Bronchial epithelial cell (primary cell): ENCODE measurements at places on chromosomes 16 and 17. TPM values are rescaled to one million over a fixed set of nuclear protein-coding genes. Genes with fewer than 3 reads are reported as not detected.

GRCh38 chr16:73775841-73776388 is 520.7 kb upstream of the PSMD7 start:
- no peak for DNase-seq

DNA sequence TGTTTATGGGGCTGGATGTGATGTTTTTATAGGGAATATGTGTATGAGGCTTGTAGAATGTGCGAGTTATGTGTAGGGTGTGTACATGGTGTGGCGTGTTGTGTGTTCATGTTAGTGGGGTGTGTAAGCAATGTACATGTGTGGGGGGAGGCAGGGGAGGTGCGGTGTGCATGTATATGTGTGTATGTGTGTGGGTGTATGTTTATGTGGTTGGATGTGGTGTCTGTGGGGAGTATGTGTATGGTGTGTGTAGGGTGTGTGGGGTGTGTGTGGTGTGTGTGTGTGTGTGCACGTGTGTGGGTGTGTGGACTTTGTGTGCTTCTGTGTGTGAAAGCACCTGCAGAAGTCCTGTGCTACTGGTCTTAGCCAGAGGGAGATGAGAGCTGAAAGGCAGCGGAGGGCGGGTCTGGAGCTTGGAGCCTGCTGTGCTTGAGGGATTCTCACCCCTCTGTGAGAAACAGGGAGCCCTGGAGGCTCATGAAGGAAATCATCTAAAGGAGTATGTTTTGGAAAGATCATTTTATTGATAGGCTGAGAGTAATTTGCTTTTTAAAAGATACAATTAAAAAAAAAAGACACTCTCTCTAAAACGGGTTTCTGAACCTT is 222.7 kb downstream of the HS3ST4 start:
- DNase-seq, result no peak

- no peak for DNase-seq
Measured at GRCh38 chr17:1107777-1108477, 71.9 kb downstream of the ABR start.

DNA sequence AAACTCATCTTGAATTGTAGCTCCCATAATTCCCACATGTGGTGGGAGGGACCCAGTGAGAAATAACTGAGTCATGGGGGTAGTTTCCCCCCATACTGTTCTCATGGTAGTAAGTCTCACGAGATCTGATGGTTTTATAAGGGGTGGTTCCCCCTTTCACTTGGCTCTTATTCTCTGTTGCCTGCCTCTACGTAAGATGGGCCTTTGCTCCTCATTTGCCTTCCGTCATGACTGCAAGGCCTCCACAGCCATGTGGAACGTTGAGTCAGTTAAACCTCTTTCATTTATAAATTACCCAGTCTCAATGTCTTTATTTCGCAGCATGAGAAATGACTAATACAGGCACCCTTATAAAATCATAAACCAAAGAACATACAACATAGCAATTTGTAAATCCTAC is 79.0 kb downstream of the XYLT1 start:
- DNase-seq, result no peak

DNA sequence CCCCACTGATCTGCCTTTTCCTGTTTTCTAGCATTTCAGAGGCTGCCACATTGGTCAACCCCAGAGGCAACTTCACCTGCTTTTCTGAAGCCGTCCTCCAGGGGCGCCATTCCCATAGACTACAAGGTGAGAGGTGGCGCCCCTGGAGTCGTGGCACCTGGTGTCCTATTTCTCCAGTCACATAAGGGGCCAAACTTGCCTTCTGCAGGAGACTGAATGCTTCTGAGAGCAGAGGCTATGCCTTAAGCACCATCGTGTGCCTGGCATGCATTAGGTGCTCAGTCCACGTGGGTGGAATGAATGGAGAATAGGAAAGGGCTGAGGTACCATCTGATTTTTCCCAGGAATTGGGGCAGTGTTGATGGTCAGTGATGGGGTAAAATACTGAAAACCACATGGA is 164.8 kb downstream of the HAPSTR1 start:
- DNase-seq, result no peak

DNA sequence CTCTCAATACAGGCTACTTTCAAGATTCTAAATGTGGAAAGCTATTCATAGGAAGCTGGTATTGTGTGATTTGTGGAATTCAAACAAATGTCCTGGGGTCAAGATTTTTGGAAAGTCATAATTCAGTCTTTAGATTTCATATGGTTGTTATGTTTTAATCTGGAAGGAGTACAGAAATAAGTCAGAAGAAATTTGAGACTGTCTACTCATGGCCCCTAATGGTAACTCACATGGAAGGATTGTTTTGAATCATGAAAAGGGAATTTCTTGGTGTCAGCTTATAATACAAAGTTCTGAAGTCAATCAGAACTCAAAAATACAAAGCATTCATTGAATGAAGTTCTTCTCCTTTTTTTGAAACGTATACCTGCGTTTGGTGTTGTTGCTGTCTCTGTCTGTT is 3.1 kb downstream of the KCNJ2 start:
- no peak for DNase-seq

- DNase-seq, result no peak
Measured at GRCh38 chr16:86827521-86827920, 249.2 kb downstream of the FOXL1 start.

GRCh38 chr16:27712251-27712711 is 162.3 kb downstream of the KATNIP start:
- DNase-seq, result no peak

- DNase-seq, result no peak
Measured at GRCh38 chr16:47043200-47043599, 69.7 kb upstream of the DNAJA2 start.

GRCh38 chr17:27996202-27997043 is 46.1 kb upstream of the NLK start:
- no peak for DNase-seq

GRCh38 chr17:43818966-43819365 is 14.0 kb downstream of the MPP3 start:
- DNase-seq, result no peak

- peak; percentile 5 for DNase-seq
Measured at GRCh38 chr17:79461041-79461440, 149.8 kb downstream of the RBFOX3 start.

- DNase-seq, result no peak
Measured at GRCh38 chr17:9776911-9777310, 14.5 kb downstream of the DHRS7C start.

DNA sequence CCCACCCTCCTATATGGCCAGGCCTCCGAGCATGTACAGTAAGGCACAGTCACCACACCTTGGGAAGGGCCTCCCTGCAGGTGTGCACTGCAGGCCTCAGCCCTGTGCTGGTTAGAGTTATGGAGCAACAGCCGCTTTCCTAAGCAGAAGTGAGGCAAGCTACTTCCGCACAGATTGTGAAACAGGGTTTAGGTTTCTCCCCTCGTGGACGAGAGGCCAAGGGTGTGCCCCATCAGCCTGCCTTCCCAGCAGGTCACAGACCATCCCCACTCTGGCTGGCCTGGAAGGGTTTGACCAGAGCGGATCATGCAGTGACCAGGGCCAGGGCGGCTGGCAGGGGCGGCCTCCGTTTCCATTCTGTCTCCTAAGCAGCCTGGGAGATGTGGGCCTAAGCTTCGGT is 4.7 kb downstream of the MSRB1 start:
- no peak for DNase-seq

GRCh38 chr16:68786685-68787418 is 49.8 kb downstream of the CDH1 start:
- peak; percentile 93 for DNase-seq

- no peak for DNase-seq
Measured at GRCh38 chr17:44747566-44747965, 11.2 kb upstream of the ADAM11 start.

- DNase-seq, result peak; percentile 50
Measured at GRCh38 chr16:27920391-27920891, 143.1 kb downstream of the GSG1L start.

GRCh38 chr16:79605999-79606398 is 5.5 kb upstream of the MAF start:
- peak; percentile 84 for DNase-seq

GRCh38 chr17:74545843-74546230 is at the start of gene CD300C:
Gene CD300C, minus strand, starts transcription at chr17:74546115. Its CDS starts 333 bp downstream, at chr17:74545782.
- DNase-seq, result no peak

DNA sequence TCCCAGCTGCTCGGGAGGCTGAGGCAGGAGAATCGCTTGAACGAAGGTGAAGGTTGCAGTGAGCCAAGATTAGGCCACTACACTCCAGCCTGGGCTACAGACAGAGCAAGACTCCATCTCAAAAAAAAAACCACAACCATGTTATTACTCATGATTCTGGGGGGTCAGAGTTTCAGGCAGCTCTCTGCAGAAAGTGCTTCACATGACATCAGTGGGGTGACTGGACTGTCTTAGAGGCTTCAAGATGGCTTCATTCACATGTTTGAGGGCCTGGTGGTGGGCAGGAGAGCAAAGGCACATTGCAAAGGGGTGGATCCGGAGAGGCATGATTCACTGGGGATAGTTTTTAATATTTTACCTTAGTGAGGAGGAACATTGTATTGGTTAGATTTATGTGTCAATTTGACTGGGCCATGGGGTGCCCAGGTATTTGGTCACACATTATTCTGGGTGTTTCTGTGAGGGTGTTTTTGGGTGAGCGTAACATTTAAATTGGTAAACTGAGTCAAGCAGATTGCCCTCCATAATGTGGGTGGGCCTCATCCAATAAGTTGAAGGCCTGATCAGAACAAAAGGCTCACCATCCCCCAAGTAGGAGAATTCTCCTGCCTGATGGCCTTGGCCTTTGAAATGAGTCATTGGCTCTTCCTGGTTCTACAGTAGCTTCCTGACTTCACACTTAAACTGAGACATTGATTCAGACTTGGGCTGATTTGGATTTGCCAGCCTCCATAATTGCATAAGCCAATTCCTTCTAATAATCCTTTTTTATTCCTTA is 109.8 kb downstream of the GOSR1 start:
- peak; percentile 66 for DNase-seq

GRCh38 chr16:51165043-51165442 is 14.0 kb upstream of the SALL1 start:
- DNase-seq, result no peak

GRCh38 chr17:64741038-64741641 is 79.0 kb upstream of the SMURF2 start:
- DNase-seq, result no peak

GRCh38 chr17:59046192-59046591 is 60.5 kb downstream of the TRIM37 start:
- no peak for DNase-seq

DNA sequence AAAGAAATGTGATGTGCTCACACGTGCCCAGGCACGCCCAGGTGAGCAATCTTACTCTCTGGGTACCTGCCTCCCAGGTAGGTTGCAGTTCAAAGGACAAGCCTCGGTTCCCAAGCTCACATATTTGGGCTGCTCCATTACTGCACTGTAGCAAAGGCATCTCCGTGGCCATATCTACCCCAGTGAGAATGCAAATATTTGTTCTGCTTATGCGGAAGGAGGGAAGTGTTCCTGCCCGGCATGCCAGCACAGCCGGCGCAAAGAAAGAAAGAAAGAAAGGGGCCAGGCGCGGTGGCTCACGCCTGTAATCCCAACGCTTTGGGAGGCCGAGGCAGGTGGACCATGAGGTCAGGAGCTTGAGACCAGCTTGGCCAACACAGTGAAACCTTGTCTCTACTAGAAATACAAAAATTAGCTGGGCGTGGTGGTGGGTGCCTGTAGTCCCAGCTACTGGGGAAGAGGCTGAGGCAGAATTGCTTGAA is 30.7 kb downstream of the SLC43A2 start:
- DNase-seq, result peak; percentile 75

GRCh38 chr16:82584553-82585152 is 42.1 kb upstream of the CDH13 start:
- no peak for DNase-seq

- no peak for DNase-seq
Measured at GRCh38 chr17:68011199-68011665, 15.0 kb upstream of the C17orf58 start.

DNA sequence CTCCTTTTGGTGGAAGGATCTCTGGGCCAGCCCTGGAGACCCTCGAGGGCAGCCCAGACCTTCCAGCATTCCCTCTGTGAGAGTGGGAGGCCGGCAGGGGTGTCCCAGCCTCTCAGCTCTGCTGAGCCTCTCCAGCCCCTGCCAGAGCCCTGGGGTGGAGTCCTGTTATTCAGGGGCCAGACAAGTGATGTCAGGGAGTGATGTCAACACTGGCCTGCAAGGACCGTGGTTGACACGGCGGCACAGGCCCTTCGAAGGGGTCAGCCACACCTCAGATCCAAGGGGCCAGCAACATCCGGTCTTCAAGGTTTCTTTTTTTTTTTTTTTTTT is 231.2 kb downstream of the KATNIP start:
- no peak for DNase-seq

The RRAD gene
- total RNA-seq, result 75.0 and 130 TPM in 2 replicates

The TMEM92 gene
- total RNA-seq, result 0.26 and 0.64 TPM in 2 replicates

The PERCC1 gene
- not detected in 2 replicates for total RNA-seq

The ANKRD40 gene
- 22.9 and 25.8 TPM in 2 replicates for total RNA-seq

The EXOC3L1 gene
- not detected in 2 replicates for total RNA-seq

The KRT16 gene
- 1,390 and 10,131 TPM in 2 replicates for total RNA-seq

The CD300LG gene
- total RNA-seq, result not detected in 2 replicates

The SRL gene
- total RNA-seq, result not detected in 2 replicates

The KRTAP9-8 gene
- not detected in 2 replicates for total RNA-seq

The ZNF750 gene
- 3.2 and 13.8 TPM in 2 replicates for total RNA-seq

The HSD17B2 gene
- 10.4 and 63.7 TPM in 2 replicates for total RNA-seq

The GNG13 gene
- not detected in 2 replicates for total RNA-seq

The CD300C gene
- not detected in 2 replicates for total RNA-seq

The CD79B gene
- total RNA-seq, result not detected in 2 replicates

The EPOP gene
- total RNA-seq, result 2.4 and 4.2 TPM in 2 replicates

The RFFL gene
- total RNA-seq, result 8.4 and 20.1 TPM in 2 replicates

The CTRL gene
- 0.26 TPM in 2 replicates for total RNA-seq

The IGSF6 gene
- total RNA-seq, result 0.26 and 0.38 TPM in 2 replicates
